ENCODE measurements at places on chromosomes 7 and 10.

DNA sequence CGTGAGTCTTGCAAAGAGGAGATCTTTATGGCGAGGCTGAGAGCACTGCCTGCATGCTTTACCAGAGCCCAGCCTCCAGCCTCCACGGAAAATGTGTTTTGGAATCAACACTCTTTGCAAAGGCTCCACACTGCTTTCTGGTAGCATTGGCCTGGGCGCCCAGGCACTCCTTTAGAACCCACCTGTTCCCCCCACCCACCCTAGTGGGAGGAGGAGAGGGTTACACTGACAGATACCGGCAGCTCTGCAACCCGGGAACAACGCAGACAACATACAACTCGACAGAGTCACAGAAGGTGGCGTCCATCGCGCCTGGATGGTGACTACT is 5.5 kb upstream of the MNX1 start:
- no peak for DNase-seq

DNA sequence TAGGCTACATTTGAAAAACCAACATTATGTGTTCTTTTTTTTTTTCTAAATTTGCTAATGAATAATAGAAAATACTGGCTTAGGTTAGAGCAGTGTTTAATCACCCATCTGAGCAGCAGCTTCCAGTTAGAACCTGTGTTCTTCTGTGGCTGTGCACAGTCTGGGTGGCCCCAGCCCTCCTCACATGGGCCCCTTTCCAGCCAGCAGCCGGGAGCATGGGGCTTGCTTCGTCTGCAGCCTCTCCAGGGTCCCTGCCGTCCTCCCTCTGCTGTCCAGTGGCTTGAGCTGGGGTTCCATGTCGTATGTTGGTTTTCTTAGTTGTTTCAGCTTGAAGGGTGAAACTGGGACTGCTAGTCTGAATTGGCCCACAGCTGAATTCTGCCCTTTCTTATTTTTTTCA is 37.3 kb downstream of the BNIP3 start:
- no peak for DNase-seq

DNA sequence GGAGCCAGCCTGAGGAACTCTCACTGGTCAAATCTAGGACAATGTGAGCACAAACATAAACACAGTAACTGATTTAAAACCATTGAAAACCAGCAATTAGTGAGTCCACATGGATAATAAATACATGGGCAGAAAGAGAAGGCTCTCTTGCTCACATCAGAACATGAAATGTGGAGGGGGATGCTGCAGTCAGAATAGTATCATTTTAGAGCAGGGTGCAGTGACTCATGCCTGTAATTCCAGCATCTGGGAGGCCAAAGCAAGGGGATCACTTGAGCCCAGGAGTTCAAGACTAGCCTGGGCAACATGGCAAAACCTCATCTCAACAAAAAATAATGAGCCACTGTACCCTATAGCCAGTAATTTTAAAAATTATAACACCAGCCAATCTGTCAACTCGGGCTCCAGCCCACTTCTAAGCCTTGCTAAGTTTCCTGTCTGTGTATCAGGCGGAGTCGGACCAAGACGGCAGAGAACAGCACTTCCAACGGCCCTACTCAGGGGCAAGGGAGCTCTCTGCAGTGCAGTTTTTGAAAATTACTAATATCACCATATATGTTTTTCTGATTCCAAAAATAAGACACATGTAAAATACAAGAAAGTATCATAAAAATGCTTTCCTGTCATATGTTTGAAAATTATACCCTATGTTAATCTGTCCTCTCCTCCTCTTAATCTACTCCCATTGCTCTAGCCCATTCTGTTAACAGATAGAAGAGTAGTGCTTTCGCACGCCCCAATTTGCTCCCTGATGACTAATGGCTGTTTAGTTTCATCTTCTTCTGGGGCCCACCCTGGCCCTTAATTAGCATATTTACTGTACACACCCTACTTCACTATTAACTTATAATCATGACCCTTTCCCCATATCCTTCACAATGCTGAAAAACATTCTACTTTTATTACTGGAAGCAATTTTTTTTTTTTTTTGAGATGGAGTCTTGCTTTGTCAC is 17.1 kb downstream of the URGCP start:
- DNase-seq: no peak

DNA sequence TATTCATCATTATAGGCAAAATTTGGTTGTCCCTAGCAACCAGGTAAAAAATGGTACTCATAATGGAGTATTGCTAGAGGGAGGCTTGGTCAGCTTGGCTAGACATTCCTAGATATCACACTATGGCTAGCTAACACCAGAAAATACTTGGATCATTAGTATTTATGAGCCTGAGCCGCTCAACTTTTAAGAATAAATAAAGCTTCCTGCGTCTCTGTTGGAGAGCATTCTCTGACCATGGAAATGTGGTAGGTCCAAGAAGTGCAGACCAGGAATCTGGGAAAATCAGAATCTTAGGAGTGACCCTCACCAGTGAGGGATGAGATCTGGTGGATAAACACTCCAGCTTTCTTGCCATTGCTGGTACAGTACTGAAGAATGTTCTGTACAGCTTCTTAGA is 157.6 kb upstream of the AGR3 start:
- no peak for DNase-seq

GRCh38 chr10:11631890-11632587 is 20.6 kb upstream of the USP6NL start:
- DNase-seq: peak; percentile 60

- DNase-seq: no peak
Observed at GRCh38 chr7:143419880-143420279, 11.2 kb upstream of the EPHA1 start.
